ENCODE measurements at places on chromosomes 5 and 9.

DNA sequence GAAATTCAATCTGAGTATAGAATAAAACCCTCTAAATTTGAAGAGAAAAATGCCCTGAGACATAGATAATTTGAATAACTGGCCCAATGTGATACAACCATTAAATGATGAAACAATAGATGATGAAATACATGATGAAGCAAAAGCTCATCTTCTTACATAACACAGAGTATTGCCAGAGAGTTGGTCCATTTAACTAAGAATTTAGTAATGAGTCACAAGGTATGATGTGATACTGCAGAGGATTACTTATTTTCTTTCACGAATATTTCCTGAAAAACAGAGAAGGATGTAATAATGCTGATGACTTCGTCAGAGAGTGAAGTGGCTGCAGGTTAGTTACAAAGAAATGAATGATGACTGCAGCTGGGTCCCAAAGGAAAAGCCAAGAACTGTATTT lies 379.3 kb downstream of the CDH12 start:
- no peak for DNase-seq

DNA sequence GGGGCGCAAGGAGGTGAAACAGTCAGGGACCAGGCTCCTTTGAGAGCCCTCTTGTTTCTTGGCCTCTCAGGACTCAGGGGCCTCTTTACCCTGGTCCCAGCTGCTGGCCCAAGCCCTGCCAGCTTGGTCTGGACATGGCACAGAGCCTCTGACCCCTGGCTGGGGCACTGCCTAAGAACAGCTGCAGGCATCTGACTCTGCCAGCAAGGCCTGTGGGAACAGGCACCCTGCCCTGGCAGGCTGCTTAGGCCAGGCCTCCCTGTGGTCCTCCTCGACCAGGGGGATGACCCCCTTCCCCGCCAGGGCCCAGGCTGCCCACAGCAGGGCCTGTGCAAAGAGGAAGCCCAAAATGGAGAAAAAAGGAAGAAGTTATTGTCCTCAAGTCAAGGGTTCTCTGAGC lies 25.5 kb downstream of the OLFML2A start:
- DNase-seq, result no peak

DNA sequence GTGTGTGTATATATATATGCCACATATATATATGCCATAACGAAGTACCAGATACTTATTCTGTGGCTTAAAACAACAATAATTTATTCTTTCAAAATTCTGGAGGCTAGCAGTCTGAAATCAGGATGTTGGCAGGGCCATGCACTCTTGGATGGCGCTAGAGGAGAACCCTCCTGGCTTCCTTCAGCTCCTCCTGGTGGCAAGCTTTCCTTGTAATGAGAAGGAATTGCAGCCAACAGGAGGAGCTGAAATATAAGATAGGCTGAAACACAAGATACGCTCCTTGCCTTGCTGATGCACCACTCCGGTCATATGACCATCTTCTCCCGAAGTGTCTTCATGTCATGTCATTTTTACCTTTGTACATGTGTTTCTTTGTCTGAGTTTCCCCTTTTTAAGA lies 368.1 kb upstream of the CTNND2 start:
- no peak for DNase-seq

DNA sequence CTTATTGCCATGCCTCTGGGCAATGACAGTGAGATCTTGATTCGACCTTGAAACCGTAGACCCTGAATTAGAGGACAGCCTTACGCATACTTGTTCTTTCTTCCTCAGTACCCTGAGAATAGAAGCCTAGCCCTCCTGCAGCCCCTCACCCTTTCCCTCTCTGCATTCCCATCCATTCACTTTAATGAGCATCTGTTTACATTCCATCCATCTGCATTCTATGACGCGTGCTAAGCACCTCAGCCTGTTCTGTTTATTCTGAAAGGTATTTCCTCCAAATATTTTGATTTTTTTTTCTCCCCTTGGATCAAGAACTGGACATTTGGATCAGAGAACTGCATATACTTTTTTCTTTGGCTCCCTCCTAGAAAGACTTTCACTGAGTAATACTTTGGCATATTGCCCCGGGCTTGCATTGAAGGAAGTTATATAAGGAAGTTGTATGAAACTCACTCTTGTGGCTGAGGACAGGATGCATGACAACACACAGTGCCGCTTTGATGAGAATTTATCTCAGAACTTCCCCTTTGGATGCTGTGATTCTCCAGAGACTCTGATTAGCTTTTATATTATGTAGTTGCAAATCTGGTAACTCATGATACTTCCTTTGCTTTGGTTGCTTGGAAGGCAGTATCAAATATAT lies 15.7 kb downstream of the TMEM8B start:
- DNase-seq, result peak; percentile 98

DNA sequence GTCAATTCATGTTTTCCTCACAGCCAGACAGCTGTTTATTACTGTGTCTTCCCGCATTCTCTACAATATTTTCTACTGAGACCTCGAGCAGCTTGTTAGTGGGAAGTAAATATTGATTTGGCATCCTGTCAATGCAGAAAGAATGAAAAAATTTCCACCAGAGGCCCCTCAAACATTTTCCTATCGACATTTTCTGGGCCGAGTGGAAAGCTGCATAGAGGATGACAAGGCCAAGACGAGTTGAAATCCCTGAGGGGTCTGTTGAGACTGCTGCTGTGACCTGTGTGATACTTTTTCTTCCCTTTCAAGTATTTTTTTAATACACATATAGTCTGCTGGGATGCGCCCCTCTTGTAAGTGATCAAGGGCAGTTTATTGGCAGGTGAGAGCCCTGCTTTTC lies 91.4 kb upstream of the SH3GL2 start:
- DNase-seq, result no peak

DNA sequence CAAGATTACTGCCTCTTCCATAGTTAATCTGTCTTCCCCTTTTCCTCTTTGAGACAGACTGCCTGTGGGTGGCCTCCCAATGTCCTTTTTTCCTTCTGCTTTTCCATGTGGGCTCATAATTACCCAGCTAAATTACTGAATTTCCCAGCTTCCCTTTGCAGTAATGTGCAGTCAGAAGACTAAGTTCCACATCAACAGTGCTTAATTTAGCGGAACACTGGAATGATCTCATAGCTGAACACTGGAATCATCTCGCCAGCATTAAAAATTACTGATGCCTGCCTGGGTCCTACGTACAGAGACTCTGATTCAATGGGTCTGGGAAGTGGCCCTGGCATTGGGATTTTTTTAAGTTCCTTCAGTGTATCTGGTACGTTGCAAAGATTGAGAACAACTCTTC lies 84.3 kb downstream of the DNAH5 start:
- no peak for DNase-seq

- DNase-seq, result no peak
These were observed 23.8 kb downstream of the TMEM232 start for GRCh38 chr5:110702704-110703103.

- DNase-seq, result no peak
These were observed 12.6 kb upstream of the GRAMD2B start for GRCh38 chr5:126410623-126411022.

DNA sequence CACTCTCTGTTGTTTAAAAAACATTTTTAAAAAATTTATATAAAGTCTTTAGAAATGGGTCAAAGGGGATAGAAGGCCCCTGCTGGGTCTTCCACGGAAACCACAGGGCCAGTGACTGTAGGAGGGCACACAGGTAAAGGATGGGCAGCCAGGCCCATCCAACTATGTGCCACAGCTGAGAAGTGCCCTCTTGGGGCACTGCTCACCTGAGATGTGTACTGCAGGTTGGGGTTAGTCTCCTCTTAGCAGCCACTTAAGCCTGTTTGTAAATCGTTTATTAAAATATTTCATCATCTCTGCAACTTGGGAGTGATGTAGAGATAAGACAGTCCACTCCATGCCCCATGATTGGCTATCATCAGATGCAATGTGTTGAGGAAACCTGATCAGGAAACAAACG lies 222.4 kb downstream of the DIRAS2 start:
- no peak for DNase-seq

DNA sequence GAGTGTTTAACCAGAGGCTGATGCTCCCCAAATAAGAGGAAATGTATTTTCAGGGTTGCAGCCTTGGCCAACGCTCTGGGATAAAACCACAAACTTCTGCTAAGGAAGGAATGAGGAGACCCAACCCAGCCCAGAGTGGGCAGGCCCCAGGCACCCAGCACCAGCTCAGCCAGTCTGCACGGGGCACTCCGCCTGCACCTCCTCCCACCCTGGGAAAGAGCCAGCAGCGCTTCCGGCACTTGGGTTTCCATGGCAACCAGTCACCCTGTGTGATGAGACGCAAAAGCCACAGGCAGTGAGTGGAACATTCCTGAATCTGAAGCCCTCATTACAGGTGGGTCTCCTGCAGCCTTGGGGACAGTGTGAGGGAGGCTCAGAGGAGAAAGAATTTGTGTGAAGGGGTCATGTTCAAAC lies 85.2 kb upstream of the ZBTB43 start:
- DNase-seq, result no peak

DNA sequence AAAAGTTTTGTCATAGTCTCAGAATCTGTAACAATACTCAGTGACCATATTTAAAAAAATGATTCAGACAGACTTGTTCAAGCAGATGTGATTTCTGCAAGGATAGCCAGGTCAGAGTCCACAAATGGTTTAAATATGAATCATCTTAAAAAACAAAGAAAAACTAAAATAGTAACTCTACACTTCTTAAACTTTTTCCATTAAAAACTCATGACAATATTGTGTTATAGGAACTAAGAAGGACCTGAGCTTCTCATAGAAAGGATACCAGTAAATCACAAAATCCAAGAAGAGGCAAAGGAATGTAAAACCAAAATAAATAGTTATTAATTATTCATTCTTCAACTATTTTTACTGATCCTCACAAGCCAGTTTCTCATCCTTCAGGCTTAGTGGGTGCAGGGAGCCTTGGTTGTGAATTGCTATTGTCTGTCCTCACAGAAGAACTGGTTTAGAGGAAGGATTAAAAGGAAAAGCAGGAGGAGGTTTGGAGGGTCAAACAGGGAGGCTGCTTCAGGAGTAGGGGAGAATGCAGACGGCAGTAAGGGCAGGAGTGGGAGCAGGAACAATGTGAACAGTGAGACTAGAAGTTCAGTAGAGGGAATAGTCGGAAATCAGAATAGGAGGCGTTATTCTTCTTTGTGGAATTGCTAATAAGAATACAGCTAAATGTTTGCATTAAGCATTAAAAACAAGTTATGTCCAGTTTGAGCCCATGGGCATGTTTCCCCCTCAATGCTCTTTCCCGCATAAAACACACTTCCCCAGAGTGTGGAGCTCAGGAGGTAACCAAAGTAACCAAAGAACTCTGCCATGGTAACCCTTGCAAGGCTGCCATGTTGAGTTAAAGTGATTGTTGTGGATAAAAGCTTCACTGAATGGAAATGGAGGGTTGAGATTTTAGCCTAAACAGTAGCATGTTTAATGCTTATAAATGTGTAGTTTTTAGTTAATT lies 110.7 kb downstream of the CCDC192 start:
- peak; percentile 91 for DNase-seq

DNA sequence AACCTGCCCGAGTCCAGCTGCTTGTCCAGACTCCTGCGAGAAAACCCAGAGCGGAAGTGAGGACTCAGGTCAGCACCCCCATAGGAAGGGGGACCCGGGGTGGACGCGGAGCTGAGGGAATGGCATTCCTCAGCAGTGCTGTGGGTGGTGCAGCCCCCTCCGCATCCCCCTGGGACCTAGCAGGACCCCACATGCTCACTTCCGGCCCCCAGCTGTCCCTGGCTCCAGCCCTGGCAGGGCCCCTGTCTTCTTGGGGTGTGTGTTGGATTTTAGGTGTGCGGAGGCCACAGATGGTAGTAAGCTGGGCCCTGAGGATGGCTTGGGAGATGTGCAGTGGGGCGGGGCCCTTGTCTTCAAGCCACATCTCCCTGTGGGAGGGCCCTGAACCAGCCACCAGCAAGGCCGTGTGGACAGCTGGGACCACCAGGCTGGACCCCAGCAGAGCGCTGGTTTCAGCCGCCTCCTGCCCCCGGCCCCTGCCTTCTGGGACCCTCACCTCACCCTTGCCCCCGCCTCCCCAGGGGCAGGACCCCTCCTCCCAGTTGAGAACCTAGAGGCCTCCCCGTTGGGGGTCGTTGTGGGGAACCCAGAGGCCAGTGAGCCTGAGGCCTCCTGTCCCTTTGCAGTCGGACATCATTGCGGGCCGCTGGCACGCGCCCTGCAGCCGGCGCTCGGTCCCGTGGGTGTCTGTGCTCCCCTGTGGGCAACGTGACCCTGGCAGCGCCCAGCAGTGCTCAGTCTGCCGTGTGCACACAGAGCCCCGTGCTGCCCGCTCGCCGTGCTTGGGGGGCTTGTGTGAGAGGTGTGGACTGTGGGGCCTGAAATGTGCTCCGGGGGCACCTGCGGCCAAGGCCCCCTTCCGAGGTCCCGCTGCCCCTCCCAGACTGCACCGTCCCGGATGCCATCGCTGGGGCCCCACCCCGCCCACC lies 10.8 kb upstream of the SLC9A3 start:
- DNase-seq, result no peak

DNA sequence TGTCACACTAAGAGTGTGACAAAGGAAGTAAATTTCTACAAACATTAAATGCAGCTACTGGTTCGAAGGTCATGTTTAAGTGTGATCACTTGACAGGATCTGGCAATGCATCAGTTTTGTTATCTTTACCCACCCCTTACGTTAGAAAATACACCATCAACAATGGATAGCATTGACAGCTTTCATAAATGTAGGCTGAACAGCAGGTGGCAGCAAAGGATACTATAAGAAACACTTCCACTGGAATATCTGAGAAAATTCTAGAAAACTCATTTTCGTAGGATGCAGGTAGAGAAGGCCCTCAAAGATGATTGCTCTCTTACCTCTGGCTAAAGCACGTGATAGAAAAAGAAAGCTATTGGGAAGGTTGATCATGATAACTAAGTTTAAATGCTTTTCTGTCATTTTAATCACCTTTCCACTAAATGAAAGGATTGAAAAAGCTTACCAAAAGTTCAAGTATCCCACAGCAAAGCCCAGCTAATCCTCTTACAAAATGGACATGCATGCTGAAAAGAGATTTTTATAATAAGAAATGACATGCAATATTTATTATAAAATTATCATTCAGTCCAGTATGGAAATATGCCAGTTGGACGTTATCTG lies 292.5 kb downstream of the PARP8 start:
- peak; percentile 56 for DNase-seq

DNA sequence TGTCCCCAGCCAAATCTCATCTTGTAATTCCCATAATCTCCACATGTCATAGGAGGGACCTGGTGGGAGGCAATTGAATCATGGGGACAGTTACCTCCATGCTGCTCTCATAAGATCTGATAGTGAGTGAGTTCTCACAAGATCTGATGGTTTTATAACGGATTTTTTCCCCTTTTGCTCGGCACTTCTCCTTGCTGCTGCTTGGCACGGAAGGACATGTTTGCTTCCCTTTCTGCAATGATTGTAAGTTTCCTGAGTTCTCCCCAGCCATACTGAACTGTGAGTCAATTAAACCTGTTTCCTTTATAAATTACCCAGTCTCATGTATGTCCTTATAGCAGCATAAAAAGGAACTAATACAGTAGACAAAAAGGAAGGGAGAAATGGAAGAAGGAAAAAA lies 76.7 kb upstream of the CCNG1 start:
- no peak for DNase-seq

DNA sequence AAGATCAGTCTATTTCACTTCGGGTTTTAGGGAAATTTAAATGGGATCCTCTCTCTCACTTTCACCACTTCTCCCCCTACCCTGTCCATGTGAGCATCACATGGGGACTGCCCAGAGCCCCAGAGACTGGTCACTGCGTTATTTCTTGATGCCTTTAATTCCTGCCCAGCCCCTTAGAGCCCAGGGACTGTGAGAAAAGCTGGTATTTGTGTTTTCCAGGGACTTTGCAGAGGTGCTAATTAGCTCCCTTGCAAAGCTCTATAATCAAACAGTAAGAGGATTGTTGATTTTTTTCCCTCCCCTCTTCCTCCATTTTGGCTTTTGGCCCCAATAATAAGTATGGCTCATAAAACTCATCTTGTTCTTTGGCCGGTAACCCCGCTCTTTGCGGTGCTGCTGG lies 35.6 kb downstream of the NTRK2 start:
- DNase-seq, result no peak

All from fibroblast of the aortic adventitia (primary cell).